ENCODE measurements at places on chromosomes 11 and 22.
A peak's percentile ranks its signal among the peaks of the same experiment; 100 is the strongest.

GRCh38 chr11:45563171-45563570, 102.3 kb downstream of the CHST1 start:
- no peak for DNase-seq

- DNase-seq: no peak
Measured at GRCh38 chr11:118918686-118919280, 6.9 kb downstream of the BCL9L start.

DNA sequence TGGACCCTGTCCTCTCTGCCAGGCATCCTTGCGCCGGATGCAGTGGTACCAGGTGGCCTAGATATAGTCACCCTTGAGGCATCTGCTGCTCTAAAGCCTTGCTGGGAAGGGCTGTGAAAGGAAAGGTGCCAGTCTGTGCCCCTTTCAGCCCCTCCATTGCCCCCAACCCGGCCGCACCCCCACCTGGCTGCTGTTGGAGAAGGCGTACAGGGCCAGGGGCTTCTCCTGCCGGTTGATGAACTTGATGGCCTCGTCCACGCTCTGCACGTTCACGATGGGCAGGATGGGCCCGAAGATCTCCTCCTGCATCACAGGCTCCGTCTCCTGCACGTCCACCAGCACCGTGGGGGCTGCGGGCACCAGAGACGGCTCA, 10.2 kb downstream of the ALDH3B2 start:
- DNase-seq: no peak

DNA sequence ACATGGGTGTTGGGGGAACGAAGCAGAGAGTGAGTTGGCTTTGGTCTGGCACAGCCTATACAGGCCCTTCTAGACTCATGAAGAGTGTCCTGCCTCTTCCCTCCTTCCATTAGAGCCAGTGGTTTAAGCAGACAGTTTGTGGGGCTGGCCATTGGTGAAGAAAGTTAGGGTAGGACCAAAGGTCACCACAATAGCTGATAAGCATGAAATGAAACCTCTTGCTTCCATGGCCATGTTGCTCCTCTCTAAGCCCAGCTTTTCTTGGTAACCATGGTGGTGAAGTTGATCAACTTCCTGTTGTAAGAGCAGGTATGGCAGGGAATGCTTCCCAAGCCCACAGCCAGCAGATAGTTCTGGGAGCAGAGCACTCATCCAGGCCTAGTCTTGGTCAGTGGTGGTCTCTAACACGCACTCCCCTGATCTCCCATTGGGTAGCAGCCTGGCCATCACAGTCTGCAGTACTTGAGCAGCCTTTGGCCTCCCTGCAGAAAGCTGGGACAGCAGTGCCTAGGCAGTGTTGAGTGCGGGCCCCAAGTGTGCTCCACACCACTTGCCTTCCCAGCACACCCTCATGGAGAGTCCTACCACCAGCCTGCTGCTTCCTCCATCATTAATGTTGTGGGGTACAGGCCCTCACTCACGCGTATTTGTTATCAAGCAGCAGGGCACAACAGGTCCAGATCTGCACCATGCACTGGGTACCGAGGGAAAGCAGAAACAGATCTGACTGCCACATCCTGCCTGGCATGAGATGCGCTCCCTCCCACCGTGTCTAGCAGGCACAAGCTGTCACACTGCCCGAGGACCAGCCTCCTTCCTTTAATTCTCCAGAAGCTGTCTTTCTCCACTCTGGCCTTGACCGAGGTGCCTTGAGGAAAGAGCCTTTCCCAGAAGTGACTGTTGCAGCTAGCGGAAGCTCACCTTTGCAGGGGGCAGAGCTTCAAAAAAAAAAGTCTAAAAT, 65.8 kb upstream of the SUSD2 start:
- DNase-seq: no peak

- DNase-seq: peak; percentile 87
Measured at GRCh38 chr22:31173386-31174145, 13.6 kb downstream of the RNF185 start.

GRCh38 chr11:10410106-10410843, 44.8 kb upstream of the AMPD3 start:
- no peak for DNase-seq

- peak; percentile 59 for DNase-seq
Measured at GRCh38 chr11:84164728-84165127, 878.6 kb upstream of the CCDC90B start.

- no peak for DNase-seq
Measured at GRCh38 chr11:72305891-72306585, 62.1 kb upstream of the PHOX2A start.

DNA sequence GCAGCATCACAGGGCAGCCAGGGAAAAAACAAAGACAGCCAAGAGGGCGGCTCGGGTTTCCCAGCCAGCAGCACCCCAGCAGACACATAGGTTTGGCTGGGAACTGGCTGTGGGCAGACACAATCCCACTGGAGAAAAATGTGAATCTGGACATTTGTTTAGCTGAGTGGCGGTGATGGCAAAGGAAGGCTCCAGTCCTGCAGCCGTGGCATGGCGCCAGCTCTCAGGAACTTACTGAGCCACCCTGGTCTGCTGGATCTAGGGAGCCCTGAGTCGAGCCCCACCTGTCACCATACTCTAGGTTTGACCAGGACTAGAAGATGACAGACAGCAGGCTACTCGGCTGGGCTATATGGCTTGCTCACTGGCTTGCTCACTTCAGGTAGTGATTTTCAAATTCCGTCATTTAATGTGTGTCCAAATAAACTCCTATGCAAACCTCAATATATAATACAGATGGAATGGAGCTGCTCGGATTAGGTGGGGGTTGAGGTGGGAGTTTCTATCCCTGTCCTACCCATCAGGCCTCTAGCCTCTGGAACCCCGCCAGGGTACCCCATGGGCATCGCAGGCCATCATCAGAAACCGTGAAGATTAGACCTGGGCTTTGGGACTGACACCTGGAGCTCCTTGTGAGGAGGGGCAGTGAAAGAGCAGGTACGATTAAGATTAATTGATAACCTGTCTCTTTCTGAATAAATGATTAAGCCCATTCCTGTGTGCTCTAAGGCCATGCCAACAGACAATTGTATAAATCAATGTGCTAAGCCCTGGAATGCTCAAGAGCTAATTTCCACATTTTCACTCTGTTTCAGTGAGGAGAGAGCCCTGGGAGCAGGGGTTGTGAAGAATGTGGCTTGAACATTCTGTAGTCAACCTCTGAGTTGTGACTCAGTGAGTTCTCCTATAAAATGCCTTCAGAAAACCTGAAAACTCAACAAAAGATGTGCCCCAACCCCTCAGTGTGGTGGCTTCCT, 42.5 kb downstream of the GALNT18 start:
- DNase-seq: no peak

DNA sequence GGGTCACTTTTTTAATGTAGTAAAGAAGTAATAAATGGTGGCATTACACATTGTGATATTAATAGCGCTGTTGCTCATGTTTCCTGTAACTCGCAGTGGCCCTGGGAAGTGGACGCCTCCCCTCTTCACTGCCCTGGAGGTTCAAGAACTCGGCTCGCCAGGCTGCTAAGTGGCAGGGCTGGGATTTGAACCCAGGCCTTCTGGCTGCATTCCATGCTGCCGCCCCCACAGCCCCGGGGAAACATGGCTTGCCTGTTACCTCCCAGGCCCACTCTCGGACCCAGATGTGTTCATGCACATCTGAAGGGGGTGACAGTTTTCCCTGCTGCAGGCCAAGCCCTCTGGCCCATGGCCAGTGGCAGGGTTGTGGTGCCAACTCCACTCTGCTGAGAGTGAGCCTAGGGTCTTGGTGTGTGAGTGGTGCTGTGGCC, 25.0 kb upstream of the MGAT3 start:
- no peak for DNase-seq

DNA sequence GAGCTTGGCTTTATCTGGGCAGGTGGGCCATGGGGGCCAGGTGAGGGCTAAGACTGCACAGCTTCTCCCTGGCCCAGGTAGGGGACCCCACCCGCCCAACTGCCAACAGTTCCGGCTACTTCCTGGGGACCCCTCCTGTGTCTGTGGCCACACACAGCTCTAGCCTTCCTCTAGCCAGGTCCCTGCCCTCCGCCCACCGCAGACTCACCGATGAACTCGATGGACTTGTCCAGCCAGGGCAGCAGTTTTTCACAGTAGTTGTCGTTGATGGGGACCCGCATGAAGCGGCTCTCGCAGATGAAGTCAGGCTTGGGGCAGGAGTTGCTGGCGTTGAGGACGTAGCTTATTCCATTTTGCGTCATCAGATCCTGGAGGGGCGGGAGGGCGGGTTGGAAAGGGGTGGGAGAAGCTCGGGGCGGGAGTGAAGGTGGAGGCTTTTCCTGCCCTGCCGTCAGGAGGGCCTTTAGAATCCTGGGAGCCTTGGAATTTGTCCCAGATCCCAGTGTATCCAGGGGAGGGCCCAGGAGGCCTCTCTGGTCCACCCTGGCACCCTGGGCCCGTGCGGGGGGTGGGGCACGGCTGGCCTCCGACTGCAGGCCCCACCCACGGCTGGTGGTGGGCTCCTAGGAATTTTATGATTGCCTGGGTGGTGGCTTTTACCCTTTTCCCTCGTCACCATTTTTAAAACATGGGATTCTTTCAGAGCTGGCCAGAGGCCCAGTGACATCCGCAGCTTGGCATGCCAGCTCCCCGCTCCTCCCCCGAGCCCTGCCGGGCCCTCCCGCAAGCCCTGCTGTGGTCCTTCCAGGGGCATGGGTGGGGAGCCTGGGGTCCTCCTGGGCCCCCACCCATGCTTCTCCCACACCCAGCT, 13.9 kb downstream of the DUSP8 start:
- DNase-seq: peak; percentile 83

- peak; percentile 55 for DNase-seq
Measured at GRCh38 chr22:31122532-31123291, at the start of gene INPP5J. INPP5J (plus strand) TSS chr22:31122966; CDS start chr22:31123015, 49 bp downstream.

GRCh38 chr22:49238181-49239141, 589.2 kb downstream of the BRD1 start:
- no peak for DNase-seq

GRCh38 chr11:46118702-46119351, 2.4 kb downstream of the PHF21A start:
- no peak for DNase-seq

- DNase-seq: no peak
Measured at GRCh38 chr11:10895285-10895684, 37.4 kb upstream of the ZBED5 start.

DNA sequence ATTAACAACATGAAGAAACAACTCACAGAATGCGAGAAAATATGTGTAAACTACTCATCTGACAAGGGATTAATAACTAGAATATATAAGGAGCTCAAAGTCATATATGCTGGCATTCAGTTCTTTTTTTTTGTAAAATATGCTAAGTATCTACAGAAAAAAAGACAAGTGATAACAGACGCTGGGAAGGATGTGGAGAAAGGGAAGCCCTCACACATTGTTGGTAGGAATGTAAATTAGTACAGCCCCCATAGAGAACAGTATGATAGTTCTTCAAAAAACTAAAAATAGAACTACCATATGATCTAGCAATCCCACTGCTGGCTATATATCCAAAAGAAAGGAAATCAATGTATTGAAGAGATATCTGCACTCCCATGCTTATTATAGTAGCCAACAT, 13.8 kb downstream of the GAB2 start:
- no peak for DNase-seq

Measured in kidney glomerular epithelial cell (primary cell).